ENCODE measurements at places on chromosomes 13 and 19.
A peak's percentile ranks its signal among the peaks of the same experiment; 100 is the strongest.

DNA sequence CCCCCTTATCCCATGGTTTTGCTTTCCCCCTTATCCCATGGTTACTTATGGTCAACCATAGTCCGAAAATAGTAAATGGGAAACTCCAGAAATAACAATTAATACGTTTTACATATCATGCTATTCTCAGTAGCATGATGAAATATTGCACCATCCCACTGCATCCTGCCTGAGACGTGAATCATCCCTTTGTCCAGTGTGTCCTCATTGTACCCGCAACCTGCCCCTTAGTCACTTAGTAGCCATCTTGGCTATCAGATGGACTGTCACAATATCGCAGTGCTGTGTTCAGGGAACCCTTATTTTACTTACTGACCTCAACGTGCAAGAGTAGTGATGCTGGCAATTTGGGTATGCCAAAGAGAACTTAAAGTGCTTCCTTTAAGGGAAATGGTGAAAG, 10.5 kb upstream of the NBEA start:
- DNase-seq, result no peak

GRCh38 chr13:28533125-28533436, 38.2 kb upstream of the FLT1 start:
- no peak for DNase-seq

DNA sequence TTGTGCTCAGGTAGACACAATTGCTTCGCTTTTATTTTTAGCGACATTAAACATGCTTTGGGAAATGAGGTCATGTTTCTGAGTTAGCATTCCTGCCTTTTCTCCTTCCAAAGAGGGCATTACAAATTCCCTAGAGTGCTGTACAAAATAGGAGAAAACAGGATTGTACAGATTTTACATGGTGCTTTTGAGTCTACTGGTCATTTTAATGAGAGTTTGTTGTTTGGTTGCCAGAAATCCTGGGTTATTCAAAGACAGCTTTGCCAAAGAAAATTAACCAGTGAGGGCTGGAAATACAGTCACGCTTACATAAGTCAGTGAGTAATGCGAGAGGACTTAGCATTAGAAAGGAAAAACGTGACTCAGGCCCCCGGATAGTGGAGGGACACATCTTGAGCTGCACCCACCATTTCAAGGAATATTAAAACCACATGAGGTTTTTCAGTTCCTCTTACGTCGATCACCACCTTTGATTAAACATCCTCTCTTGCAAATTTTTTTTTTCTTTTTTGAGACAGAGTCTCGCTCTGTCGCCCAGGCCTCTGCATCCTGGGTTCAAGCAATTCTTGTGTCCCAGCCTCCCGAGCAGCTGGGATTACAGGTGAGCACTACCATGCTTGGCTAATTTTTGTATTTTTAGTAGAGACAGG, 55.4 kb downstream of the SACS start:
- peak; percentile 63 for DNase-seq

GRCh38 chr19:31979362-31979761, 366.0 kb upstream of the ZNF507 start:
- DNase-seq, result no peak

GRCh38 chr19:571566-571974, 826 bp upstream of the BSG start:
- DNase-seq, result no peak

GRCh38 chr13:25654322-25654721, 282.5 kb downstream of the ATP8A2 start:
- DNase-seq, result no peak

GRCh38 chr13:93244918-93245280, 18.3 kb downstream of the GPC6 start:
- no peak for DNase-seq

- DNase-seq, result no peak
These were observed 17.2 kb downstream of the BLOC1S3 start for GRCh38 chr19:45195764-45196163.

DNA sequence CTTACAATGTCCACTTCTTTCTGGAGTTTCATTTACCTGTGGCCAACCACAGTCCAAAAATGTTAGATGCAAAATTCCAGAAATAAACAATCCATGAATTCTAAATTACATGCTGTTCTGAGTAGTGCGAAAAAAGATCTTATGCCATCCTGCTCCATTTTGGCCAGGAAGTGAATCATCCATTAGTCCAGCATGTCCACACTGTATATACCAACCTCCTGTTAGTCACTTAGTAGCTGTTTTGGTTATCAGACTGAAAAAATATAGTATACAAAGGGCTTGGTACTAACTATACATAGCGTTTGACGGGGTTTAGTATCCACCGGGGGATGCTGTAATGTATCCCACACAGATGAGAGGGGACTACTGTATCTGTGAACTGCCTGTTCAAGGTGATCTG, 618.0 kb upstream of the ARGLU1 start:
- no peak for DNase-seq

GRCh38 chr13:107203146-107203847, 635.4 kb upstream of the ARGLU1 start:
- no peak for DNase-seq

GRCh38 chr13:104355041-104355670, 1288.9 kb upstream of the SLC10A2 start:
- no peak for DNase-seq
